Activated CD4-positive, alpha-beta T cell treated with anti-CD3 and anti-CD28 coated beads for 36 hours (primary cell): ENCODE measurements at places on chromosomes 6 and 20.
A peak's percentile ranks its signal among the peaks of the same experiment; 100 is the strongest.

- DNase-seq, result no peak
Observed at GRCh38 chr6:13346245-13346644, 17.9 kb upstream of the TBC1D7 start.

DNA sequence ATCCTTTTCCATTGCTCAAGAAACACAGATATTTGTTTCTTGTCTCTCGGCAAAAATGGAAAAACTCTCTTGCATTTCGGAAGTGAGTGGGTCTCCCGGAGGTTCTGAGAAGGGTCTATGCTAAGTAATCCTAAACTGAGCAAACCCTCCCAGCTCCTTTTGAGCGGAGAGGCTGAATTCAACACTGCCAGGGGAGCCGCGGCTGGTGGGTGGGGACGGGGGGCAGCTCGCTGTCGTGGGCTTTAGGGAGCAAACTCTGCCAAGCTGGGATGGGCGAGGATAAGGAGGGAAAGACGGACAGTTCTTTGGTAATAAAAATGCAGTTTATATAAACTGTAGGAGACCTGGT is 211.4 kb downstream of the FOXC1 start:
- no peak for DNase-seq

DNA sequence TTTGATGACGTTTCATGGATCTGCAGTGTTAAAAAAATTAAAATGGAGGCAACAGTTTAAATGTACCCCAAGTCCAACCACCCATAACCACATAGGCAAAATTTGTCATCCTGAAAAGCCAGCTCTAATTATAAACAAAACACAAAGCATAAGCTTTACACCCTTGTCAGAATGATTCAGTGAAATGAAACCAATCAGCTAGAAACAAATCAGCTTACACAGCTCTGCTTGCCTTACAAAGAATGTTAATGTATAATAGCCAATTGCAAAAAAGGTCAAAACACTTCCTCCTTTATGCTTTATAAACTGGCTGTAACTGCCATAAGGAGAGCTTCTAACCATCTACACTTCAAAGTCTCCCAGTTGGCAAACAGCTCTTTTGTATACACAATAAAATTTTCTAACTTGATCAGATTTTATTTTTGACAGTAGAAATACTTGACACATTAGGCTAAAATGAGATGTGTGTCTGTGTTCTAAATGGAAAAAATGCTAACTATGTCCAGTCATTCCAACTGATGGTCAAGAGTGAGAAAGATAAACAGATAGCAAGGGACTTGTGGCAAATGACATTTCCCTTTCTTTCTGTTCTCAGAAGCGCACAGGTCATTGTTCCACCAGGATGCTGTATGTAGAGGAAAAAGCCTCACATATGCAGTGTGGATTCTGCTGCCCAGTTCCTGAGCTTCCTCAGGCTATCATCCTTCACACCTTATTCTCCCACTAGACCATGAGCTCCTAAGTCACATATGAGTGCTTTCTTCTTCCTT is 344.3 kb upstream of the ID4 start:
- DNase-seq, result no peak

- peak; percentile 63 for DNase-seq
Observed at GRCh38 chr20:237489-237888, 10.4 kb downstream of the DEFB129 start.

DNA sequence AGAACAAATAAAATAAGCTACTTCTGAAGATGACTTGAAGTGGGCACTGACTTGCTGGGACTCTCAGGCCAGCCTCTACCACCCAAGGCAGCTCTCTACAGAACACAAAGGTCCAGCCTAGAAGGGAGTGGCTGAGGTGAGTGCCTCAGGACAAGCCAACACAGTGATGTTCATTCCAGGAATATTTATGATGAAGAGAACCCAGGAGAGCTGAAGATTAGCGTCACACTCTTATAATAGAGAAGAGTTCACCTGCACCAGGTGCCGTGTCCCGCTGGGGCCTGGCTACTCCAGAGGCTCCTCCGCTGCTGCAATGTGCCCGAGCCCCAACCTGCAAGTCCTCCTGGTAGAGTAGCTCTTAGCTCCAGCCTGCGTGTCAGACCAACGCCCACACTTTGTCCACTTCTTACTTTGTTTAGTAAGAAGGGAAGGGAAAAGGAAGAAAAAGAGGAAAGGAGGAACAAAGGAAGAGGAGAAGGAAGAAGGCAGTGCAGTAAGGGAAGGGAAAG is 182.4 kb upstream of the QKI start:
- no peak for DNase-seq

- DNase-seq, result no peak
Observed at GRCh38 chr6:107770541-107770940, 53.6 kb downstream of the SCML4 start.

DNA sequence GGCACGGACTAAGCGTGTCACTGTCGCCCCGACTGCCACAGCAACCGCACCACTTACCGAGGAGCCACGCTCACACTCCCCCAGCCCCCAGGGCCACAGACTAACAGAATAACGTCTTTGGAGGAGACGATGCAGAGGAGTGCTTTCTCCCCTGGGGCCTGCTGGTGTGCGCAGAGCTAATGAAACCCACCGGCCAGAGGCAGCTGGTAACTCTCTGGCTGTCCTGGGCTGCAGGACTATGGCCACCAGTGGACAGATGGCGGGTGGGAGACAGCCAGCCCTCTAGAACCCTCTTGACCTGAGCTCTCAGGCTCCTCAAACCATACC is 228.0 kb downstream of the DLL1 start:
- no peak for DNase-seq

DNA sequence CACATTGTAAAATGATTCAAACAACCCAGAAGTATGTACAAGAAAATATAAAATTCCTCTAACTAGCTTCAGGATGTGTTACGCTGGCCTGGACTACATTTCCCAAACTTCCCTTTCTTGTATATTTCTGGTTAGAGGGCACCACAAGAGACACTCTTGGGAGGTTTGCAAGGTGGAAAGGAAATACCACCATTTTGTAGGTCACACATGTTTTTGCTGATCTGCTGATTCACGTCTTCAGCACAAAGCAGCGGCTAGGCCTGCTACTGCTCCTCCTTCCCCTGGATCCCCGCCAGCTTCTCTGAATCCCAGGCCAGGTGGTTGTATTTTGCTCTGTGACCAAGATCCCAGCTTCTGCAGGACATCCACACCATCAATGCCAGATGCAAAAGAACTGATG is 104.2 kb downstream of the AGPAT4 start:
- DNase-seq, result no peak

GRCh38 chr6:145784683-145785082 is 29.9 kb downstream of the FBXO30 start:
- DNase-seq, result no peak

DNA sequence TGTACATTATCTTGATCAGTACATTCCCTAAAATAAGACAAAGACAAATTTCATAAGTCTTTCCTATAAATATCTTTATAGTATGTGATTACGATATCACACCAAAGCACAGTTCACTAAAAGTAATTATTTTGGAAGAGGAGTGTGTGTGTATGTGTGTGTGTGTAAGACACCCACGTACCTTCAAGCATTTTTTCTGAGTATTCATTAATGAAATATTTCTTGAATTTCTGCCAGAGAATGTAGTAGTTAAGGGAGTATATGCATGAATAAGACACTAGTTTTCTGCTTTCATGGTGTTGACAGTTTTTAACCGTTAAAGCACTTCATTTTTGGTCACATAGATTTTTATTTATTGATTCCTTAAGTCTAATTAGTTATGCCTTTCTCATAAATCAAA is 36.8 kb downstream of the MANEA start:
- no peak for DNase-seq

- DNase-seq, result no peak
Observed at GRCh38 chr6:27474172-27474465, 1.2 kb upstream of the ZNF184 start.

DNA sequence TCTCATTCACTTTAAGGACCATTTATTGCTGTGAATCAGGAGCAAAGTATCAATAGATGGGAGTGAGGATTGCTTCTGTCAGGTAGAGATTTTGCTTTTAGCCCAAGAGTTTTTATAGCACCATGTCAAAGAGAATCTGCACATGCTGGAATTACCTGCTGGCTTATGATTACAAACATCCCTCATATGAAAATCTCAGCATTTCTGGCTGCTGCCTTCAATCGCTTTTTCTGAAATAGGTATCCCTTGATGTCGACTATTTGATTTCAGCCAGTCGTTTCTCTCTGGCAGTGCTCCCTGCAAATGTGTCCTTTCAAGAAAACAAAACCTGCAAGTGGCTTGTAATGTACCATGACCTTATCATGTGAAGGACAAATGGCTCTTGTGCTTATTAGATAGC is 34.5 kb upstream of the NEDD9 start:
- DNase-seq, result no peak
